ENCODE measurements at places on chromosomes 2 and 18.

- peak; percentile 56 for DNase-seq
Observed at GRCh38 chr18:8706791-8707555, 1.6 kb downstream of the MTCL1 start.

DNA sequence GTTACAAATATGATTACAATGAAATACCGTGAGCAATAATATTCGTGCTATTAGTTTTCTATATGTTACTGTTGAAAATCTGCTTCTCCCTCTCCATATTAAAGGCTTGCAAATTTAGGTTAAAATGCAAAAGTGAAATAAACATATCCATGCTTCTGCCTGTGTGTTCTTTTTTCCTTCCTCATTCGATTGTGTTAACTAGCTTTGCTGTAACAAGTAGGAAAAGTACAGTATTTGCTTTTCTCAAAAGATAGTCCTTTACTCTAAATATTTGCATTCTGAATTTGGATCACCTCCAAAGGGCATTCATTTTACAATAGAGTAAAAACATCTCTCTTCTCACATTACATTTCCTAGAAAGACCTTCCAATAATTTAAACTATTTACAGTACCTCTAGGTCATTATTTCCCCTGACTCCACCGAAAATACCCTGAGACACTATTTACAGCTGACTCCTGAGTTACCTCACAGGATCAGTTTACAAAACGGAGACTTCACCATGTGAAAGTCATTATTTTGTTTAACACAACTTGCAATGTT is 835.0 kb upstream of the FANCL start:
- DNase-seq: no peak

GRCh38 chr2:125901278-125901677 is 754.7 kb upstream of the GYPC start:
- no peak for DNase-seq

GRCh38 chr2:240219208-240219890 is 78.9 kb upstream of the OTOS start:
- no peak for DNase-seq

DNA sequence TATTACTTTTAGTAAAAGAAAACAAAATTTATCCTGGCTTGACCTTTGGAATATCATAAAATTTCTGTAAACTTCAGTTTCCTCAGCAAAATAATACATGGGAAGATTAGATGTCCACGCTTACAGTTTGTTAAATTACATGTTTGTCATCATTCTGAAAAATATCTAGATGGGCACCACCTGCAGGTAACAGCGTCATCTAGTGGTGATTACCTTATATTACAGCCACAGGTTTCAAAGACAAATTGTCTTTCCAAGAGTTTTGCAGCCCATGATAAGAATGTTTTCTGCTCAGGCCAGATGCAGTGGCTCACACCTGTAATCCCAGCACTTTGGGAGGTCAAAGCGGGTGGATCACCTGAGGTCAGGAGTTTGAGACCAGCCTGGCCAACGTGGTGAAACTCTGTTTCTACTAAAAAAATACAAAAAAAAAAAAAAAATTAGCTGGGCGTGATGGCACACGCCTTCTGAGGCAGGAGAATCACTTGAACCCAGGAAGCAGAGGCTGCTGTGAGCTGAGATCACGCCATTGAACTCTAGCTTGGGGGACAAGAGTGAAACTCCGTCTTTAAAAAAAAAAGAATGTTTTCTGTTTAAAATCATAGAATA is 96.3 kb upstream of the RASGRP3 start:
- no peak for DNase-seq

DNA sequence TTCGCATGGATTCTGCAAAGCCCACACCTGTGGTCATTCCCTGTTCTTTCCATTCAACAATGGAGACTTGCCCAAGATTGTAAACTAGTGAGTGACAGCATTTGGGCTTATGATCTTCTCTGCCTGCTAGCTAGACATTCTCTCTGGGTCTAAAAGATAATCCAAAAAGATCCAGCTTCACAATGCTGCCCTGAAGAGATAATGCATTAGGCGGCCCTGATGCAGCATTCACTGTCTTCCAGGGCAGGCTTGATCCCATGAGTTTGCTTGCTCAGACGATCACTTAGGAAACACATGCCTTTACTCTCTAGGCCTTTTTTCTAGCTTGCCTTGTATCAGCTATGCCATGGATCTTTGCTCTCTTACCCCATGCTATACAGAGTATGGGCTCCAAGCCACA is 196.1 kb downstream of the SETBP1 start:
- DNase-seq: no peak

GRCh38 chr2:207311316-207312005 is 145.7 kb upstream of the KLF7 start:
- peak; percentile 10 for DNase-seq

GRCh38 chr2:1769703-1770422 is 25.5 kb upstream of the PXDN start:
- peak; percentile 66 for DNase-seq

DNA sequence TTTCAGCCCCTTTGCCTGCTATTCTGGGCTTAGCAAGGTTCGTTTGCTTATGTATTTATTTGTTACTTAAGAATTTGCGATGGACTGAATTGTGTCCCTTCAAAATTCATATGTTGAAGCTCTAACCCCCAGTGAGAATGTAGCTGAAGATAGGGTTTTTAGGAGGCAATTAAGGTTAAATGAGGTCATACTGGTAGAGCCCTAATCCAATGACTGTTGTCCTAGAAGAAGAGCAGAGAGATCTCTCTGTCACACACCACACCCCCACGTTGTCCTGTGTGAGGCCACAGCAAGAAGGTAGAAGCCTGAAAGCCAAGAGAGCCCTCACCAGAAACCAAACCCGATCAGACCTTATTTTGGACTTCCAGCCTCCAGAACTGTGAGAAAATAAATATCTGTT is 66.7 kb downstream of the KIAA1328 start:
- DNase-seq: no peak

- DNase-seq: no peak
Observed at GRCh38 chr2:156937430-156937829, 320.1 kb upstream of the GALNT5 start.

- DNase-seq: no peak
Observed at GRCh38 chr2:147548451-147548850, 296.4 kb upstream of the ACVR2A start.

DNA sequence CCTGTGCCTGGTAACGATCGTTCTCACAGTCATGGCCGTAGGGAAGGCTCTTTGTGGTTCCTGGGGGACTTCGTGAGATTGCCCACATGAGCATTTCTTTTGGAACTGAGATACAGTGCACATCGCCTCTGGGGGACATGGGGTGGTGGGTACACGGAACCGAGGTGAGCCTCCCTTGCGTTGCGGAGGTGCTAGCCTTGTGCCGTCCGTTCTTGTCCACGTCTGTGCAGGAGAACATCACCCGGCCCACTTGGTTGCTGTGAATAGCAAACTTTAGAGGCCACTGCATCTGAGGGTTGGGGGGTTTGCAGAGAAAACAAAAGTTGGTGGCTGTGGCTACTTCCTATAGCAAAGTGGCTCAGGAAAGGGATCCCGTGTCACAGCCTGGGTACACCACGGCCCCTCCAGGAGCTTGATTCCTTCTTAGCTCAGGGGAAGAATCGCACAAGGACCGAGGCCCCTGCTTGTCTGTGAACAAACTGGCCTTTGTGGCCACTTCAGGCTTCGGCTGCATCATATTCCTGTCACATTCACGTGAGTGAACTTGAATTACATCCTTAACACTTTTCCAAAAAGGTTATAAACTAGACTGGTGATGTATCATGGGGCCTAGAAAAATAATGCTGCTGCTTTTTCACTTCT is 72.6 kb downstream of the LRRFIP1 start:
- no peak for DNase-seq

- no peak for DNase-seq
Observed at GRCh38 chr18:45916302-45916701, 50.8 kb downstream of the EPG5 start.

GRCh38 chr2:66888791-66889631 is 454.1 kb downstream of the MEIS1 start:
- DNase-seq: no peak

DNA sequence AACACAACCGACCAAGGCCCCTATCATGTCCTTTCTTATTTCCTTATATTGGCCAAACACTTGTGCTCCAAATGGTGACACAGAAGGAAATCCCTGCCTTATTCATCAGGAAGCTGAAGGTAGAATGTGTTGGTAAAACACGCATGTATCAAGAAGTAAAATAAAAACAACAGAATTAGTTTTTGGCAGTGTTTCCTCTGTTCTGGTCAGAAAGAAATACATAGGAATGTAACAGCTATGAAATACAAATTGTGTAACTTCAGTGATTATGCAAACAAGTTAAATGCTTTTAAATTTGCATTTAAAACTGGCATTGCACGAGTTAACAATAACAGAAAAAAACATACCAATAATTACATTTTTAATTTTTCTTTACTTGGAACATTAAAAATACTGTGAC is 19.3 kb downstream of the ST6GAL2 start:
- DNase-seq: no peak

- no peak for DNase-seq
Observed at GRCh38 chr2:216678813-216679657, 16.3 kb downstream of the IGFBP5 start.

DNA sequence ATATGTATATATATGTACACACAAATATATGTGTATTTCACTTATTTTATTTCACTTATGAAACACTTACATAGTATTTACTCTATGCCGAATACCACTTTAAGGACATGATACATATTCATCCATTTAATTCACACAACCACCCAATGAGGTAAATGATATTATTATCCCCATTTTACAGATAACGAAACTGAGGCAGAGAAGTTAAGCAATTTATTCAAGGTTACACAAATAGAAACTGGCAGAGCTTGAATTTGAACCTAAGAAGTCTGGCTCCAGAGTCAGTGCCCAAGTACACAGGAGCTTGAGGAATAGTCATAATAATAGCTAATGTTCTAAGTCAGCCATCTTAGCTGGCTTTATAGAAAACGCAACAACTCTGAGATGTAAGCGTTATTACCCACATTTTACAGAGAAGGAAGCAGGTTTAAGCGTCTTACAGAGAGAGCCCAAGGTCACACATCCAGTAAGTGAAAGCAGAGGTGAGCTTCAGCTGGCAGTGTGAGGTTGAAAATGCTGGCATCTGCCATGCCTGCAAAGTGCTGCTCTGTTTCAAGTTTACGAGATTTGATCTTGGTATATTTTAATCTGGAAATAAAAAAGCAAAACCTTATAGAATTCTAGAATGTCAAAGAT is 326.9 kb downstream of the LPIN1 start:
- DNase-seq: no peak

GRCh38 chr2:105757433-105757832 is 12.7 kb downstream of the NCK2 start:
- no peak for DNase-seq

GRCh38 chr2:60234274-60234986 is 319.0 kb downstream of the BCL11A start:
- DNase-seq: no peak

DNA sequence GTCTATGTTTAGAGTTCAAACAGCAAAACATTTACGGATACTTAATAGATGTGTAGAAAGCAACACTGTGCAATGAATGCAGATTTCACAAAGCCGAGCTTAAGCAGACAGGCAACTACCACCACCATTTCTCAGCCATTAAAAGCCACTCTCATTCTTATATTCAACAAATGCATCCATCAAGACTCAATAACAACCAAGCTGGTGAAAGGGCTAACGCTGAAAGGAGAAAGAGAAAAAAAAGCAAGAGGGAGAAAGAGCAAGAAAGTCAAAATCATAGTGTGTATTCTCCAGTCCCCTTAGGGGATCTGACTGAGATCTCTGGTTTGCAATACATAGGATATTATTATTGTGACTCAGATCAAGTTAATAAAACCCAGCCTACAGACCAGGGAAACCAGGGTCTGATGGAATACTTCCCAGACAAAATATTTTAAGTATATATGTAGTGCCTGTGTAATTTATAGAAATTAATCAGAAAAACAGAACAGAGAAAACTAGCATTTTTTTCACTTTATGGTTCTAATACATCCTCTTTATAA is 14.1 kb downstream of the SATB2 start:
- no peak for DNase-seq

DNA sequence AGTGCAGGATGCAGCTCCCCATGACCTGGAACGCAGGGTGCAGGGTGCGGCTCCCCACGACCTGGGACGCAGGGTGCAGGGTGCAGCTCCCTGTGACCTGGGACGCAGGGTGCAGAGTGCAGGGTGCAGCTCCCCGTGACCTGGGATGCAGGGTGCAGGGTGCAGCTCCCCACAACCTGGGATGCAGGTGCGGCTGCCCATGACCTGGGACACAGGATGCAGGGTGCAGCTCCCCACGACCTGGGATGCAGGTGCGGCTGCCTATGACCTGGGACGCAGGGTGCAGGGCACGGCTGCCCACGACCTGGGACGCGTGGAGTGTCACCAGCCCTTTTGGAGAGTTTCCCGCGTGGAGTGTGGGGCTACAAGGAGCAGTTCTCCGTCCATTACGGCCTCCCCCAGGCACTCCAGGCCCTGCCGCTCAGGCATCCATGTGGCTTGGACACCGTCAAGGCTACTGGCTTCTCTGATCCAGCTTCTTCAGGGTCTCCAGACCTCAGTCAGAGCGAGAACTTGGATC is 38.7 kb downstream of the PXDN start:
- DNase-seq: no peak

DNA sequence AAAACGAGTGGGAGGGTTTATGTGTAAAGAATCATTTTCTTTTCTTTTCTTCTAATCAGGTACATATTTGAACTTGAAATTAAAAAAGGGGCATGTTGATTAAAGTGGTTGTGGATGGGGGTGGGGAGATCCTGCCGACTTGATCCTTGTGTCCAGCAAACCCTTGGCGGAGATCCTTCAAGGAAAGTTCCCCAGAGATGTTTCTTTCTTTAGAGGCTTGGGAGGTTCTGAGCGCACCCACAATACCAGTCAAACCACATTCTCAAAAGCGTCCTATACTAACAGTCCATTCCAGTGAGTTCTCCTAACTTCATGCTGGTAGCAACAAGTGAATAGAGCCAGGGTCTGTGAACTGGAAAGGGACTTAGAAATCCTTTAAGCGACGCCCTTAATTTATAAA is 49.2 kb downstream of the MYCN start:
- DNase-seq: no peak

- no peak for DNase-seq
Observed at GRCh38 chr18:66156946-66157687, 406.3 kb downstream of the CDH7 start.

GRCh38 chr2:47029737-47030524 is 114.3 kb upstream of the MCFD2 start:
- peak; percentile 77 for DNase-seq

- no peak for DNase-seq
Observed at GRCh38 chr2:205758051-205758450, 75.8 kb downstream of the NRP2 start.

- no peak for DNase-seq
Observed at GRCh38 chr2:225824748-225825449, 425.4 kb downstream of the NYAP2 start.

GRCh38 chr2:237919593-237919992 is 47.2 kb upstream of the UBE2F start:
- no peak for DNase-seq

GRCh38 chr18:12074736-12075135 is 18.9 kb upstream of the ANKRD62 start:
- DNase-seq: no peak

GRCh38 chr2:179837408-179837807 is 24.0 kb downstream of the ZNF385B start:
- DNase-seq: peak; percentile 72

GRCh38 chr18:51128533-51128932 is 68.9 kb downstream of the MEX3C start:
- no peak for DNase-seq

- no peak for DNase-seq
Observed at GRCh38 chr2:48147719-48148118, 241.4 kb upstream of the FBXO11 start.
